NCI-H2227 treated with DMSO at 0.1 percent for 48 hours (cell line): ENCODE measurements at places on chromosomes 3 and 15.

GRCh38 chr15:50126072-50126471, 7.0 kb upstream of the ATP8B4 start:
- no peak for DNase-seq

DNA sequence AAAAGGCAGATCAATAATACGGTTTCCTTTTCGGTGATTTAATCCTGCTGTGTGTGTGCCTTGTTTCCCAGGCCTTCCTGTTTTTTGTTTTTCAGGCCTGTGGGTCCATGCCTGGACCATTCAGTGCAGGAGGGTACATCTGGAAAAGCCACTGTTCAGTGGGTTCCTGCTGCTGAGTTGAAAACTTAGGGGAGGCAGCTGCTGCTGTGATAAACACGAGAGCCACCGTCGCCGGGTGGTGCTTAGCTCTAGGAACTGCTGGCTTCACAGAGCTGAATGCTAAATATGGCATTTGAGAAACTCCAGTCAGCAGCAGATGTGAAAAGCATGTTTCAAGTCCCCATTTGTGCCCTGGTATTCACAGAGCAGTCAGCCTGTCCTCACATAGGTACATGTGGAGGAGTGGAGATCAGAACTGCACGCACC, 44.0 kb downstream of the SYNM start:
- no peak for DNase-seq

- DNase-seq: no peak
These were observed 73.1 kb upstream of the FBN1 start for GRCh38 chr15:48718646-48719045.

GRCh38 chr3:52118156-52118875, 35.9 kb downstream of the POC1A start:
- no peak for DNase-seq

DNA sequence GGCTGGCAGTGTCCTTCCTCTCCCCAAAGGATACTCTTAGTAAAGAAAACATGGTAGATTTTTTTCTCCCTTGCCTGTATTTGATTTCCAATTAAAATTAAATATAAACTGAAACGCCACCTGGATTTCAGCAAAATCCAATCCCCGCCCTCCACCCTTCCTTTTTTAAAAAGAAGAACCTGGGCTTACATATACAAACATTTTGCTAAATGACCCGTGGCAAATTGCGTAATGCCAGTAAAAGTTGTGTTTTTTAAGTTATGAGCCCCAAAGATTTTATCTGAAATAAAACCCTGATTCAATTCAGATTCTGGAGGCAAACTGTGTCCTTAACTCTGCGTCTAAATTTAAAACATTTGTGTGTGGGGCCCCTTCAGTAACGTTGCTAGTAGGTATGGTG, 403.0 kb downstream of the FOXP1 start:
- no peak for DNase-seq

- DNase-seq: no peak
These were observed 13.4 kb downstream of the IL12A start for GRCh38 chr3:160001850-160002623.
